Upper lobe of right lung (tissue), 1 donor: ENCODE measurements at places on chromosomes 2 and 18.

DNA sequence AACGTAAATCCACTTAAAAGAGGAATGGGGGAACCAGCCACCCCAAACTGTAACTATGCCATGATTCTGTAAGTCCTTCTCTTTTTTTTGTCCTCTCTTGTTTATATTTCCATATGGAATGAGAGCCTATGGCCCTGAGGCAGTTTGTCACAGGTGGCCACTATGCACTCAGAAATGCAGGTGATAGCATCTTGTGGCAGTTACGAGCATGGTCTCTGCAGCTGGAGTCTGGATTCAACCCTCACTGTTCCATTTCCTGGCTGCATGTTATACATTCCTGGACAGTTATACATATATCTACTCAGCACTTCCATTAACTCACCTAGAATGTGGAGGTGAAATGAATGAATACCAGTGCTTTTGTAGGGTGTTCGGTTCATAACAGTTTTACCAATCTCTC is 291.5 kb upstream of the FANCL start:
- no peaks in the 10 kb centered on the region for H3K4me1 ChIP-seq
- H3K27me3 ChIP-seq: no peaks in the 10 kb centered on the region

DNA sequence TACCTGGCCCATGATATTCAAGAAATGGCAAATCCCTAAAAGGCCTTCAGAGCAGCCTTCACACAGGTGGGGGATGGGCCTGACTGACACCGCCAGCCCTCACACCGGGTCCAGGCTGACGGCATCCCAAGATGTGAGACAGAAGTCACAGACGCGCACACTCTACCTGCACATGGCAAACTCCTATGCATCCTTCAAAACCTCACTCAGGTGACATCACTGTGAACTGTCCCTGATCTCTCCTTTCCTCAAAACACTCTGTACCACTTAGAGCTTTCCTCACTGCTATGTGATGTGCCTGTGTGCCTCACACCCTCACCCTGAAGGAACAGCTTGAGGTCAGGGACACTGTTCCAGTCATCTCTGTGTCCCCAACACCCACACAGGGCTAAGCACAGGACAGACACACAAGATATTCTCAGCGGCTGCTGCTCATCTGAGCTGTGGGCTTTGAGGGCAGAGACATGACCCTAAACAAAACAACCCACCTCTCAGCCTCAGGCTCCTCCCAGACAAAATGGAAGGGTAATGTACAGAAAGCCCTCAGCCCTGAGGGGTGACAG is 27.5 kb downstream of the BIN1 start:
- DNase-seq: no peak
- H3K27me3 ChIP-seq: no peaks in the 10 kb centered on the region
- no peak overlapping the region for H3K27ac ChIP-seq
- no peaks in the 10 kb centered on the region for H3K36me3 ChIP-seq
- H3K4me3 ChIP-seq: no peak overlapping the region
- peaks cover 44% of the 10 kb centered on the region for H3K4me1 ChIP-seq

GRCh38 chr18:48441405-48441881 is 32.3 kb upstream of the ZBTB7C start:
- H3K4me1 ChIP-seq: peaks cover 21% of the 10 kb centered on the region
- no peak overlapping the region for H3K4me3 ChIP-seq
- H3K36me3 ChIP-seq: no peaks in the 10 kb centered on the region
- no peak for DNase-seq
- no peaks in the 10 kb centered on the region for H3K27me3 ChIP-seq

GRCh38 chr18:56987236-56987635 is 159.7 kb upstream of the BOD1L2 start:
- no peaks in the 10 kb centered on the region for H3K4me1 ChIP-seq
- no peaks in the 10 kb centered on the region for H3K27me3 ChIP-seq
- no peak overlapping the region for H3K27ac ChIP-seq
- DNase-seq: no peak
- no peaks in the 10 kb centered on the region for H3K36me3 ChIP-seq

DNA sequence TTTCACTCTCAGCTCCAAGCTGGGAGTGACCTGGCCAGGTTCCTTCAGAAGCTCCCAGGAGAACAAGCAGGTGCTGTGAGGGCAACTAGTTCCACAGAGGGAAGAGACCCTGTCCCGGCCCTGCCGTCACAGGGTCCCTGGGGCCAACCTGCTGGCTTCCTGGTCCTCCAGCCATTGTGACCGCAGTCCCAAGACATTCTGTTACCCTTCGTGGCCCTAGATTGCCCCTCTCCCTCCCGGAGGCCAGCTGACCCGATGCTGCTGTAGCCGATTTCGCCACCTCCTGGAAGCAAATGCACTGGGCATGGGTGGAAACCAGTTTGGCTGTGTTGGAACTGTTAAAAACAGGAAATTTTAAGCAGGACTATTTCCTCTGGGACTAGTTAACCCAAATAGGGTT is 55.4 kb downstream of the EPAS1 start:
- H3K4me1 ChIP-seq: peaks cover 40% of the 10 kb centered on the region
- H3K27me3 ChIP-seq: no peaks in the 10 kb centered on the region
- H3K4me3 ChIP-seq: no peak overlapping the region
- H3K27ac ChIP-seq: peak overlapping the region; percentile 71
- H3K36me3 ChIP-seq: peaks cover 96% of the 10 kb centered on the region

DNA sequence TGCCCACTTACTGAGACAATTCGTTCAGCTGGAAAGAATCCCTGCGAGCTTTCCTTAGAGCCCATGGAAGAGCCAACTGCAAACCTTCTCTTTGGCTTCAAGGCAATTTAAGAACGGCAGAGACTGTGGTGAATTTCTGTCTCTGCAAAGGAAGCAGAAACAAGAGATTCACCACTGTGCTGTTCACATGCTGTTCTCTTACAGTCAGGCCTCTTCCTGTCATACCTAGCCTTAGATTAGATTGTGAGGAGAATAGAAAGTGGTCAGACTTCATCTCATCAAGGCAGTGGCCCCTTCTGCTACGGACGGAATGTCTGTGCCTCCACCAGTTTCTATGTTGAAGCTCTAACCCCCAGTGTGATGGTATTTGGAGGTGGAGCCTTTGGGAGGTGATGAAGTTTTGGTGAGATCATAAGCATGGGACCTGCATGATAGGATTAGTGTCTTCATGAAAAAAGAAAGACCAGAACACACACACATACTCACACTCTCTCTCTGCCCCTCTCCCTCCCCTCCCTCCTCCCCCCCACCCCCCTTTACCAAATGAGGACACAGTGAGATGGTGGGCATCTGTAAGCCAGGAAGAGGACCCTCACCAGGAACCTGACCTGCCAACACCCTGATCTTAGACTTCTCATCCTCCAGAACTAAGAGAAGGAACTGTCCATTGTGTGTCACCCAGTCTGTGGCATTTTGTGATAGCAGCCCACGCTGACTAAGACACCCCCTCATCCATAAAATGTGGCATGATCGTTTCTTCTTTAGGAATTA is 45.6 kb upstream of the NRP2 start:
- no peaks in the 10 kb centered on the region for H3K27me3 ChIP-seq
- H3K4me1 ChIP-seq: peaks cover 3% of the 10 kb centered on the region
- no peak overlapping the region for H3K27ac ChIP-seq
- no peaks in the 10 kb centered on the region for H3K36me3 ChIP-seq
- DNase-seq: no peak

DNA sequence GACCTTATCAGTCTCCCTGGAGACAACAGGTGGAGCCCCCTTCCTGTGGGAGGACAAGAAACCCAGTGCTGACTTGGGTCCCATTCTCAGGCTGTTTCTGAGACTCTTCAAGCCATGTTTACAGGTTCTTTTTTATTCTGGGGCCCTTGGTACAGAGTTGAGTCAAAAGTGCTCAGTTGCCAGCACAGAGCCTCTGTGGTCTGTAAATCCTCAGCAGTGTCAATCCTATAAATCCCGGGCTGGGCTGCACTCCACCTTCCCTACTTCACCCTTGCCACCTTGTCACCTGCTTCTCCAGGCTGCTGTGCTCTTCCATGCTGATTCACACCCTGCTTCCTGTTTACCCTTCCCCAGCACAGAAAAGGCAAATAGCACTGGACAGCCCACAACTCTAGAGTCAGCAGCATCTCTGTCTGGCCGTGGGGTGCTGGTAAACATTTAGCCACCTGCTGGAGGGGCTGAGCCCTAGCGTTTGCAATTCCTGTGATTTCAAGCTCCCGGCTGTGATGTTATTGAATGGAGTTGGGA is 74.7 kb downstream of the TNFRSF11A start:
- no peaks in the 10 kb centered on the region for H3K4me1 ChIP-seq
- H3K36me3 ChIP-seq: no peaks in the 10 kb centered on the region
- no peak overlapping the region for H3K27ac ChIP-seq
- H3K27me3 ChIP-seq: no peaks in the 10 kb centered on the region

GRCh38 chr2:127087791-127088495 is 19.0 kb downstream of the BIN1 start:
- H3K4me3 ChIP-seq: no peak overlapping the region
- no peaks in the 10 kb centered on the region for H3K27me3 ChIP-seq
